T-helper 1 cell (primary cell): ENCODE measurements at places on chromosomes 12 and 14.

- DNase-seq = no peak
Observed at GRCh38 chr14:72126561-72126960, 194.3 kb downstream of the RGS6 start.

GRCh38 chr14:90429754-90430153 is 32.9 kb downstream of the CALM1 start:
- no peak for DNase-seq

DNA sequence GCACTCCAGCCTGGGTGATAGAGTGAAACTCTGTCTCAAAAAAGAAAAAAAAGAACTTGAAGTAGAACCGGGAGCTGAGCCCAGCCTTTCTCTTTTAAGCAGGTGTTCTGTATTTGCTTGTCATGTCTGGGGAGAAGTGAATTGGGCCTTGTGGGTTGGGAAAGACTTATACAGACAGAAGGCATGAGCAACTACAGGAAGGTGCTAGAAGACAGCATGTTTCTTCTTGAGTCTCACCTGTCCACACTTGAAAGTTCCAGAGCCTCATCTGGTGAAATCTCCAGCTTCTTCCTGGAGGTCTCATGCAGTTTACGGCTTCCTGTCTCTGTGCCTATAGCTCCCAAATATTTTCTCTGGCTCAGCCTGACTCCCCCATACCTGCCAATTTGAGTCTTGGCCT is 2.5 kb downstream of the PGAM5 start:
- no peak for DNase-seq

- no peak for DNase-seq
Observed at GRCh38 chr14:74427651-74428050, 1.6 kb upstream of the SYNDIG1L start.

GRCh38 chr14:30957813-30958370 is 67.6 kb upstream of the AP4S1 start:
- DNase-seq = no peak

GRCh38 chr14:100540141-100540925 is 46.9 kb downstream of the BEGAIN start:
- no peak for DNase-seq

DNA sequence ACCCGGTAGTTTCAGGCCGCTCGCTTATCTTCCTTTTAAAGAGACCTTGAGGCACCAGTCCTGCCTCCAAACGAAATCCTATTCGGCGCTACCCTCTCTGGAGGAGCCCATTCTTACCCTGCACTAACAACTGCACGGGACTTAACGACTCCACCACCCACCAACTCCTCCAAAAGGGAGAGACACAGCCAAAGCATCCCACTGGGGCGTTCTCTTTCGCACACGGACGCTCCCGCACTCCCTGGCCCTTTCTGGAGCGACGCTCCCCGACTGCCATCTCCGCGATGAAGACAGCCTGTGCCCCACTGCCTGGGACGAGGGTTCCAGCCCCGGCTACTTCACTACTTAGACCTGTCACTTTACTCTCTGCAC is 650 bp downstream of the GALC start:
- peak; percentile 3 for DNase-seq
